ENCODE measurements at places on chromosomes 16 and 17.

DNA sequence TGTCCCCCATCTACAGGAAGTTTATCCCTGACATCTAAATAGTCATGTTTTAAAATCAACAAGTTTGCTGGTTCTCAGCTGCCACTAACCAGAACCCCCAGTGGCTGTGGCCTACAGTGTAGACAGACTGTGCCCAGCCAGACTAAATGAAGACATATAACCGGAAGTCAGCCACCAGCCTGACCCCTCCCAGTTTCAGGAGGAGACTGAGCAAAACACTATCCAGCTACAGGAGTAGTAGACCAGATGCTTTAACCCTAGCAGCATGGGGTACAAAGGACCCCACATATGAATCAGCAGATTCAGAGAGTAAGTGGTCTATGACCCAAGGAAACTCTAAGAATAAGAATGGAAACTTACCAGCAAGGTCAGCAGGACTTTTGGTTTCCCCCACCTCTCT, 83.4 kb downstream of the HIC1 start:
- no peak for DNase-seq

GRCh38 chr16:3029491-3030221, 5.8 kb downstream of the THOC6 start:
- peak; percentile 55 for DNase-seq

DNA sequence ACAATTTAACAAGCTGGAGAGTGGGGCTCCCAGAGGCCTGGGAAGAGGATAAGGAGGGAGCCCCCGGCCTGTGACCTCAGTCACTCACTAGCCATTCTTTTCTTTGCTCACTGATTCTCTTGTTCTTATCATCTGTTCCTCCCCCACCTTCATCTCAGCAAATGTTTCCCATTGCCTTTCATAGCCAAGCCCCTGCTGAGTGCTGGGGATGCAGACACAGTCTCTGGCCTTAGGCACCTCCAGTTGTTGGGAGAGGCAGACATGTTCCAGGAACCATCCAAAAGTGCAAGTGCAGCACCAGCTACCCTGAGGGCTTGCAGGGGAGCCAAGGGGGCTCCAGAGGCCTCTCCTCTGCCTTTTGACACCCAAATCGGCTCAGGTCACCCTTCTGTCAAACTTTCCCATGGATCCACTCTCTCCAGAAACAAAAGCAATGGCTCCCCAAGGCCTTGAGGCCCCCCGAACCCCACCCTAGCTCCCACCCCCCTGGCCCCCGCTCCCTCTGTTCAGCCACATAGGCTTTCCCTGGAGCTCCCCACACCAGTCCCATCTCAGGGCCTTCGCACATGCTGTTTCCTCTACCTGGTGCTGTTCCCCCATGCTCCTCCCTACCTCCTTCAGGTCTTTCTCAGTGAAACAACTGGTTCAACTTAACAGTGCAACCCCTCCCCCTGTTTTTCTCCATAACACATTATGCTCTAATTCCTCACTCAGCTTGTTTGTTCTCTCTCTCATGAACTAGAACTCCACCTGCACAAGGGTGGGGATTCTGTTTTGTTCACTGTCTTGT, 14.9 kb upstream of the KCNJ12 start:
- no peak for DNase-seq

DNA sequence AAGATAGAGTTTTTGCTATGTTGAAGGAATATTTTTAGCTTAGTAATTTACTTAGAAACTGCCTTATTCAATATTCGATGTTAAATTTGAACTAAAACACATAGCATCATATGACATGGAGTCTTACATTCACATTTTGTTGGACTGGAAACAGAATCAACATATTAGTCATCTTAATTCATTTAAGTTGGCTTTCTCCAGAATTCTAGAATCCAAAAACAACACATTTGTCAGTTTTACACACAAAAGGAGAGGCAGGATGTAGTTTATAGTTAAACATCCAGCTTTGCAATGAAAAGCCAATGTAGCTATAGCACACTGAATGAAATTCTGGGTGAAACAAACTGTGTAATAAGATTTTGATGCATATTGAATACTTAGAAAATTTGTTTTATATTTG, 43.3 kb downstream of the WWOX start:
- DNase-seq, result no peak

DNA sequence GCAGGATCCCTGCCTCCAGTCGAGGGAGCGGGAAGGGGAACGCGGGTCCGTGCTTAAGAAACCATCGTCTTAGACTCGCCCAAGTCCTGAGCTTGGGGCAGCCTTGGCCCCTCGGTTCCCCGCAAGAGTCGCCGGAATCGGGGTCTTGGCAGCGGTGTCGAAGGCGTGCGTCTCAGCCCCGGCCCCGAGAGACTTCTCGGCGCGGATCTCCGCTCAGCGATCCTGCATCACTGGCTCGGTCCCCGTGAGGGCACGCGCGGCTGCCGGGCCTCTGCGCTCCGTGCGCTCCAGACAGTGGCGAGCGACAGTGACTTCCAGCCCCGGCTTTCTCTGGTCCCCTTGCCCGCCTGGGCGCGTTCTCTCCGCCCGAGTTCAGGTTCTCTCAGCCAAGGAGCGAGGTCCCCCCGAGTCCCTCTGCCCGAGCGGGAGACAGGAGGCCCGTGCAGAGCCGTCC, 380 bp downstream of the HS3ST3A1 start:
- DNase-seq, result no peak
